T-helper 9 cell (primary cell): ENCODE measurements at places on chromosomes 4 and X.

DNA sequence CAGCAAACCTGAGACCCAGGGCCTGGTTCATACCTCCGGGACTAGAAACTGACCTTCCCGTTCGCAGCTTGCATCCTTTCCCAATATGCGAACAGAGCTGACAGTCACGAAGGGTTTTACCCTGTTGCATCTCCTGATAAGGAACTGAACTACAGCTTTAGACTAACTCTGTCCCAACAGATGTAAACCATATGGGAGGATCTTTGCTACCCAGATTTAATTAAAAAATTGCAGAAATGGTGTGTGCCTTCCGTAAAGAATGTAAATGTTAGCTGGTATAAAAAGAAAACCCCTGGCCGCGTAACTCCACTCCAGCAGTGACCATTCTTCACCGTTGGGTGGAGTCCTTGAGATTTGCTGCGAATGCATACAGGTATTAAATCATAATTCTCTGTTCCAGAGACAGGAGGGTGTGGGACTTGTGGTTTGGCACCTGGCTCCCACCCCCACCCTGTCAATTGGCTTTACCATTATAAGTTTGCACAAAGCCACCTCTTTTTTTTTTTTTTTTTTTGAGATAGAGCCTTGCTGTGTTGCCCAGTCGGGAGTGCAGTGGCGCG is 40.6 kb upstream of the SORCS2 start:
- no peak for DNase-seq

DNA sequence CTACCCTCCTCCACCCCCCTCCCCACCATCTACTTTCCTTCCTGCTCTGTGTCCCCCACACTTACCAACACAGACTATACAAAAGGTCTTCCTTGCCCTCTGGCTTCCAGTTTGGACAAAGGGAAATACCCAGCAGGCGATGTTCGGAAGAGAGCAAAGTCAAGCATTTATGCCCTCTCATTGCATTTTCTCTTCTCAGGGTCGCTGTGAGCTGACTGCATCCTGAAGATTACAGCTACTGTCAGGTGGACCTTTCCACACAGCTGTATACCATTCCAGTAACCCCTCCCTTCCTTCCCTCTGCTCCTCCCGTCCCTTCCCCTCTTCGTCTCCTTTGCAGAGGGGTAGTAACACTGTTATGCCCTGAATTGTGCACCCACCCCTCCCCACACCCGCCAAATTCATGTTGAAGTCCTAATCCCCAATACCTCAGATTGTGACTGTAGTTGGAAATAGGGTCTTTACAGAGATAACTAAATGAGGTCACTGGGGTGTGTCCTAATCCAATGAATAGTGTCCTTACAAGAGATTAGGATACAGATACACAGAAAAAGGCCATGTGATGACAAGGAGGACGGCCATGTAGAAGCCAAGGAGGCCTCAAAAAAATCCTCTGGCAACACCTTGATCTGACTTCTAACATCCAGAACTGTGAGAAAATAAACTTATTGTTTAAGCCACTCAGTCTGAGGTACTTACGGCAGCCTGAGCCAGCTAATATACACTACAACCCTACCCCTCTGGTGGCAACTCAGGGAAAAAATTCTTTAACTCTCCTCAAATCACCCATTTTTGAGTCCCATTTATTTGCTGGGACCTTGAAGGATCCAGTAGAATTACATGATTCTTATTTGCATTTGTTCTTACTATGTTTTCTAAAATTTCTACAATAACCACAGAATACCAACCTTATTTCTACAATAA is 11.7 kb downstream of the MORF4L2 start:
- no peak for DNase-seq

DNA sequence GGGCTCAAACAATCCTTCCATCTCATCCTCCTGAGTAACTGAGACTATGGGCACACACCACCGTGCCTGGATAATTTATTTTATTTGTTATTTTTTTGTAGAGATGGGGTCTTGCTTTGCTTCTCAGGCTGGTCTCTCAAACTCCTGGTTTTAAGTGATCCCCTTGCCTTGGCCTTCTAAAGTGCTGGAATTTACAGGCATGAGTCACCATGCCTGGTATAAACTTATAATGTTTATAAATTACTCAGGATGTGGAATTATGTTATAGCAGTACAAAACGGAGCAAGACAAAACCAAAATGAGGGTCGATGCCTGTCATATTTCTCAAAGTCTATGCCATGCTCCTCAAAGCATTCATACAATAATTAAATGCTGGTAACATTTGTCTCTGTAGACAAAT is 29.8 kb upstream of the TEX13C start:
- no peak for DNase-seq

GRCh38 chrX:3442691-3443090 is 96.2 kb upstream of the MXRA5 start:
- no peak for DNase-seq

GRCh38 chr4:83240379-83240875 is 44.2 kb downstream of the COQ2 start:
- DNase-seq: no peak

GRCh38 chrX:64182208-64182607 is 23.3 kb downstream of the AMER1 start:
- no peak for DNase-seq

GRCh38 chr4:23207059-23207458 is 514.3 kb downstream of the GBA3 start:
- no peak for DNase-seq

DNA sequence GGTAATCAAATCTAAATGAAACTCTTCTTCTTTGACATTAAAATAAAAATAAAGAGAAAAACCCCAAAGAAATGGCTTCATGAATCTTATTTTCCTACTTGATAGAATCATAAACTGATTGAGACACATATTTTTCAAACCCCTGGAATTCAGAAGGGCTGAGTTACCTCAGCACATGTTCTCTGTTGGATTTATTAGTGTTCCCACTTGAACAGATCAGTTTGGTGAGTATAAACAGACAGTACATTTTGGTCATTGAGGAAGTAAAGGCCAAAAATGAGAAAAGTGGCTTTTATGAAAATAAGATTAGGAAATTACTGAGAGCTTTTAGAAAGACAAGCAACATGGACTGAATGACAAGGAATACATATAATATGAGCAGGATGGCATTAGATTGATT is 620.4 kb downstream of the ANKRD50 start:
- DNase-seq: no peak

- no peak for DNase-seq
Measured at GRCh38 chrX:153968255-153968654, 3.4 kb downstream of the HCFC1 start.

GRCh38 chr4:183081116-183081469 is 18.0 kb upstream of the WWC2 start:
- DNase-seq: no peak

DNA sequence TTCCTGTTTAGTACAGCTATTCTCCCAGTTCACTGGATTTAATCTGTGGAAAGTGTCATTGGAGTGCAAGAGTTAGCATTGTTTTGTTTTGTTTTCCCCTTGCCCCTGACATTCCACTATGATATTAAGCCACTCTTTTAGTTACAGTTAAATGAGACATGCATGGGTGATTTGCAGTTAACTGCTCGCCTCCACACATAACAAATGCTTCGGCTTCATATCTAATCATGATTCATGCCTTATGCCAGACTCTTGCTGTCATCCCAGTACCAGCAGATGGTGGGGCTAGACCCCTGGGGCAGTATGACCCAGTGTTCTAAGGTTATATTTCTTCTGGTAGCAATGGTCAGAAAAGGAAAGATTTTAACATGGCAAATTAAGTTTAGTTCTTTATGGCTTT is 80.1 kb downstream of the RAP1GDS1 start:
- DNase-seq: no peak

GRCh38 chr4:101217353-101218031 is 129.8 kb downstream of the PPP3CA start:
- no peak for DNase-seq

DNA sequence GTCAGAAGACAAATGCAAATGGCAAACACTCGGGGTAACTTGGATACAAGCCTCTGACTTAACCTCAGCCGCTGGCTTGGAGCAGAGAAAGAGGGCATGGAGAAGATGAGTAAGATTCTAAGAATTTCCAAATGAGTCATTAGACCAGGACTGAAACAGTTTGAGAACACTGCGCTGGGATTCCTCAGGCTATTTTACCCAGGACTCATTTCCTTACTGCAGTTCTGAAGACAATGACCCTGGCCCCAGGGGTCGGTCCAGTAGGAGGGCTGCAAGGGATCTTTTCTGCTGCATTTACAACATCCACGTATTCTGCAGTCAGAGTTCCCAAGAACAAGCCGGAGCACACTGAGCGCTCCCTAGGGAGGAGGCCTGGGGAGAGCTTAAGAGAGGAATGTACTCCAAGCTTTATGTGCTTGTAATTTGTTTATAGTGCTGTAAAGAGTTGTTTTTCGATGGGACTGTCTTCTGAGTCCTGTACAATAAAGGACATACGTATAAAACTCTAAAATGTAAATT is 27.3 kb upstream of the SORBS2 start:
- no peak for DNase-seq

- no peak for DNase-seq
Measured at GRCh38 chrX:107154787-107155620, 36.4 kb upstream of the RBM41 start.

- no peak for DNase-seq
Measured at GRCh38 chr4:122541996-122542395, 78.9 kb downstream of the IL21 start.

- DNase-seq: no peak
Measured at GRCh38 chr4:159143687-159144086, 40.8 kb downstream of the RAPGEF2 start.

DNA sequence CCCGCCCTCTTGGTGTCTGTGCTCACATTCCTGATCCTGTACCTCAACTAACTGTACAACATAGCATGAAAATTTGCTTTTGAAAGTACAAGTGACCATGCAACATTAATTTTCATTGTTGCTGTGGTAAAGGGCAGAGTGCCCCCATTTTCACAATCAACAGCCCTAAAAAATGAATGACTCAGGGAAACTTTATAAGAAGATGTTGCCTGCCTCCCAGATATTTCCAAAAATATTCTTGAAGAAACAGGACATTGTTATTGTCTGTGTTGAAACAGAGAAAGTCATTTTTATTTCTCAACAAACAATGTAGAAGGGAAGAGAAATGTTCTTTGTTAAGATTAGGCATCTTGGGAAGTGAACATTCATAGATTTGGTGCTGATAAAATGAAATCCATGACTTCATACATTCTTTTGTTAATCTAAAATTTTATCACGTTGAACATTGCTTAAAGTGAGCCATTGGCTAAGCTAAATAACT is 113.9 kb upstream of the ANXA3 start:
- DNase-seq: no peak

- no peak for DNase-seq
Measured at GRCh38 chr4:65868096-65868824, 198.0 kb upstream of the EPHA5 start.
